Type B pancreatic cell (in vitro differentiated cells): ENCODE measurements at places on chromosomes 4 and X.

DNA sequence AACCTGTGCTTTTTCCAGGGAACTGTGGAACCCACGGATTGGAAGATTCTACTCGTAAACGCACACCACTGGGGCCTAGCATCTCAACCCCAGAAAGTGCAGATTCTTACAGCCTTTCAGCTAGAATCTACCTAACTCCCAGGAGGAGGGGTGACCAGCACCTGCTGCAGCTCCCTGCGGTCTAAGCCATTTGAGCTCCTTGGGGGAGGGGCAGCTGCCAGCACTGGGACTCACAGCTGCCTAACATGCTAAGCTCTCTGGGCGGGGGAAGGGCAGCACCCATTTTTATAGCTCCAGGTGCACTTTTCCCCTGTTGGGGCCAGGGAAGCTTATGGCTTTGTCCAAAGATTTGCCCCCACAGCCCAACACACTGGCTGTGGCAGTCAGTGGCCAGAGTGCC lies 595.7 kb upstream of the EPHA5 start:
- DNase-seq, result no peak
- H3K27me3 ChIP-seq, result no peaks in the 10 kb centered on the region
- H3K4me3 ChIP-seq, result no peak overlapping the region
- H3K36me3 ChIP-seq, result no peaks in the 10 kb centered on the region
- no peak overlapping the region for H3K27ac ChIP-seq
- no peaks in the 10 kb centered on the region for H3K4me1 ChIP-seq

GRCh38 chr4:153592064-153592463 lies 92.0 kb upstream of the TLR2 start:
- peaks cover 11% of the 10 kb centered on the region for H3K4me1 ChIP-seq
- no peak for DNase-seq
- H3K27ac ChIP-seq, result no peak overlapping the region
- H3K36me3 ChIP-seq, result peaks cover 15% of the 10 kb centered on the region
- H3K27me3 ChIP-seq, result no peaks in the 10 kb centered on the region

DNA sequence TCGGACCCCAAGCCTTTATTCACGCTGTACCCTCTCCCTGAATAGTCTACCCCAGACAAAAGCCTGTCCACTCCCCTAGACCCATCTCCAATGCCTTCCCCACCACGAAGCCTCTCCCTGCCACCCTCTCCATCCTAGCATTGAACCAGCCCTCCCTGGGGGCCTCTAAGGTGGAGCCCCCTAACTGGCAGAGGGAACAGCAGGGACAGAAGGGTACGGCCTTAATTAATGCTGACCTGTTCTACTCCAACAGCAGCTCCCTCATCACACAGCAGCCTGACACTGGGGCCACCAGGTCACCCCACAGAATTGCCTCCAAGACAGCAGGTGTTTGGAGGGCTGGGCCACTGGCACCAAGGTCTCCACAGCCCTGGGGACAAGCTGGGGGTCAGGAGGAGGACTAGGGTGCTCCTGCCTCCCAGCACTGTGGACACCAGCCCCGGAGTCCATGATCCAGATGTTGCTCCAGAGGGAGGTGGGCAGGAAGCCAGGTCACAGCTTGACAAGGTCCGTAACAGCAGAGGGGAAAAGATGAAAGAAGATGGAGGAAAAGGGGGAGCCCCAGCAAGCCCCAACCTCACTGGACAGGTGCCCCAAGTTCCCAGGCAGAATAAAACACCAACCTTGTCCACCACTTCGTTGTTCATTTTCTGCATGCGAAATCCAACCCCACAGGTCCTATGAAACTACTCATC lies 3.7 kb downstream of the CRMP1 start:
- no peak overlapping the region for H3K27ac ChIP-seq
- H3K4me3 ChIP-seq, result peak overlapping the region; percentile 87
- no peak for DNase-seq
- no peaks in the 10 kb centered on the region for H3K36me3 ChIP-seq
- peaks cover 4% of the 10 kb centered on the region for H3K4me1 ChIP-seq

DNA sequence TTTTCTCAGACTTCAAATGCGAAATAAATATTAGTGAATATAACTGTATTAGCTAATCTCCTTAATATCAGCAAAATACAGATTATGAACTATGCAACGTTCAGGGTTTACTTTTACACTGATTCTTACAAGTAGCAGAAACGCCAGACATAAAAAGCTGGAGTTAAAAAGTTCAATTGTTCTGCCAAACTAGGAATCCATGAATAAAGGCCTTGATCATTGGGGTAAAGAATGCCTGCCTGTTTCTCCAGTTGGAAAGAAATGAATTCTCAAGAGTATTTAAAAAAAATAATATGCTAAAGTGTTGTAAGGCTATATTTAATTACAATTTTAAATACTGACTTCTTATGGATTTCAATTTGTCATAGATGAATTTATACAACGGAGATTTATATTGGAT lies 612.2 kb downstream of the DMD start:
- no peak for DNase-seq
- H3K27me3 ChIP-seq, result no peaks in the 10 kb centered on the region
- H3K27ac ChIP-seq, result no peak overlapping the region
- no peak overlapping the region for H3K4me3 ChIP-seq
- no peaks in the 10 kb centered on the region for H3K4me1 ChIP-seq

GRCh38 chr4:660401-660800 lies 13.7 kb downstream of the ATP5ME start:
- DNase-seq, result no peak
- H3K36me3 ChIP-seq, result no peaks in the 10 kb centered on the region

DNA sequence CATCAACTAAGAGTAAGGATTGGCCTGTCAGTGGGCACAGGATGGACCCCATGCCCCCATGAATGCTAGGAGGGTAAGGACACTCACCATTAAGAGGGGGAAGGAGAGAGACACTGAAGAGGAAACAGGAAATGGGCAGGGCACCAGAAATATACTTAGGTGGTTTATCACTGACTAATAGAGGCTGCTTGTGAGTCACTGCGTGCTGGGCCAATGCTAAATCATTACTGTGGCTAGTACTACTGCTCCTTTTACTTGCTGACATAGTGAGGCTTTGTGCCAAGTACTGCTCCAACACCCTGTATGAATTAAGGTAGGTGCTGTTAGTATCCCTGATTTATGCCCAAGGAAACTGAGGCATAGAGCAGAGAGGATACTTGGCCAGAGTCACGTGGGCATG lies 130.4 kb upstream of the FRMPD4 start:
- DNase-seq, result no peak
- H3K4me3 ChIP-seq, result no peak overlapping the region
- no peaks in the 10 kb centered on the region for H3K36me3 ChIP-seq
- no peak overlapping the region for H3K27ac ChIP-seq

- H3K4me1 ChIP-seq, result peaks cover 22% of the 10 kb centered on the region
- peak; percentile 88 for DNase-seq
- H3K27me3 ChIP-seq, result no peaks in the 10 kb centered on the region
- H3K4me3 ChIP-seq, result peak within 1 kb of the TSS; percentile 86
These were observed at the start of gene RAB9A for GRCh38 chrX:13688958-13689740. Gene RAB9A, plus strand, starts transcription at chrX:13689128. Its CDS starts 19,619 bp downstream, at chrX:13708747.

GRCh38 chr4:15676899-15677298 lies 4.7 kb upstream of the FAM200B start:
- no peak for DNase-seq
- no peak overlapping the region for H3K4me3 ChIP-seq
- H3K4me1 ChIP-seq, result peaks cover 15% of the 10 kb centered on the region
- peak overlapping the region; percentile 87 for H3K27ac ChIP-seq
- peaks cover 22% of the 10 kb centered on the region for H3K36me3 ChIP-seq

- no peak overlapping the region for H3K4me3 ChIP-seq
- no peaks in the 10 kb centered on the region for H3K27me3 ChIP-seq
- no peak for DNase-seq
- H3K36me3 ChIP-seq, result peaks cover 6% of the 10 kb centered on the region
These were observed 44.0 kb downstream of the SCD5 start for GRCh38 chr4:82754513-82755165.

- H3K4me1 ChIP-seq, result peaks cover 27% of the 10 kb centered on the region
- no peaks in the 10 kb centered on the region for H3K27me3 ChIP-seq
- no peak overlapping the region for H3K4me3 ChIP-seq
- H3K36me3 ChIP-seq, result peaks cover 5% of the 10 kb centered on the region
- DNase-seq, result no peak
These were observed 121.5 kb downstream of the RAPGEF2 start for GRCh38 chr4:159224408-159224807.

GRCh38 chr4:152843481-152844090 lies 63.8 kb downstream of the ARFIP1 start:
- peaks cover 27% of the 10 kb centered on the region for H3K36me3 ChIP-seq
- H3K27me3 ChIP-seq, result no peaks in the 10 kb centered on the region
- H3K27ac ChIP-seq, result peak overlapping the region; percentile 31
- DNase-seq, result no peak
- H3K4me1 ChIP-seq, result peaks cover 8% of the 10 kb centered on the region

GRCh38 chr4:123555233-123555806 lies 158.7 kb downstream of the SPRY1 start:
- DNase-seq, result peak; percentile 72
- H3K36me3 ChIP-seq, result no peaks in the 10 kb centered on the region
- H3K4me1 ChIP-seq, result peaks cover 60% of the 10 kb centered on the region
